ENCODE measurements at places on chromosomes 4 and X.
A peak's percentile ranks its signal among the peaks of the same experiment; 100 is the strongest.

DNA sequence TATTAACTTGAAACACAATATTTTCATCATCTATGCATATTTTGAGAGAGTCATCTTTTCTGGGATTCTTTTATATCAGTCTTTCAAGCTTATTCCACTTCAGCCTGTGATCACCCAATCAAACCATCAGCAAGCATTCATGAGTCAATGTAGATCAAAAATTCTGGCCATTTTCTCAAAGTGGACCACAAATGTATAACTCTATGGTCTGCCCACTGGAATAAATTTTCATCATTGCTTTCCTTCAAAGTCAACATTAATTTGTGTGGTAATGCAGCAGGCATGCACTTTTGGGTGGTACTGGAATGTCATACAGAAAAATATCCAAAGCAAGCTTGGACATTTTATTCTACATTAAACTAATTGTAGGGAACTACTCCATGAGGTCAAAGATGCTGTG is 1013.0 kb downstream of the STIM2 start:
- no peak for DNase-seq

- peak; percentile 7 for DNase-seq
Measured at GRCh38 chrX:70439016-70439415, 5.6 kb upstream of the DLG3 start.

DNA sequence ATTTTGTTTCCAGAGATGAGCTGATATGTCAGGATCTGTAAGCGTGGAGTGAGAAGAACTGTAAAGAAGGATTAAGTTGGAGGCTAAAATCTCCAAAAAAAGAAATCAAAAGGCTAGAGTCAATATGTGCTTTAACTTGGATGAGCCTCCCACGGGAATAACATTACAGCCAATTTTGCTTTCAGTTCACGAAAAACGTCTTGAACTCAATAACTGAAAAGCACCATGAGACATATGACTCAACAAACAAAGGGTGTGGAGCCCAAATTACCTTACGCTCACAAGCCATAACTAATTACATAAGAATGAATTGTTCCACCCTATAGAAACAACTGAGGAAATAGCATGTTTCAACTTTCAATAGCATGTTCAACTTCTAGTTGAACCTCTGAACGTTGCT is 22.3 kb downstream of the TMPRSS11D start:
- no peak for DNase-seq

DNA sequence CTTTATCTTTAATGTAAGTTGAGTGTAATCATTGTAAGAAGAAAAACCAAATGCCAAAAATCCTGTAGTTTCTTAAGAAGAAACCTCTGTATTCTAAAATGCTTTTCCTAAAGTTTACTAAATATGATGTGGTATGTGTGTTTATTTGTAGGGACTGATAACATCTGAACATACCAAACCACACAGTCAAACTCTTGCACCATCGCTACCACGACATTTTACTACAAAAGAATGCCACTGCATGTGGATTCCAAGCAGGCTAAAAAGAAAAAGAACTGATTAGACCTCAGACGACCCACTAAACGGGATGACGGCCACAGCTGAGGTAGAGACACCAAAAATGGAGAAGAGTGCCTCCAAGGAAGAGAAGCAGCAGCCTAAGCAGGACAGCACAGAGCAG is 46.1 kb downstream of the LAS1L start:
- DNase-seq = no peak

- no peak for DNase-seq
Measured at GRCh38 chrX:66815227-66815626, 176.3 kb upstream of the EDA2R start.

DNA sequence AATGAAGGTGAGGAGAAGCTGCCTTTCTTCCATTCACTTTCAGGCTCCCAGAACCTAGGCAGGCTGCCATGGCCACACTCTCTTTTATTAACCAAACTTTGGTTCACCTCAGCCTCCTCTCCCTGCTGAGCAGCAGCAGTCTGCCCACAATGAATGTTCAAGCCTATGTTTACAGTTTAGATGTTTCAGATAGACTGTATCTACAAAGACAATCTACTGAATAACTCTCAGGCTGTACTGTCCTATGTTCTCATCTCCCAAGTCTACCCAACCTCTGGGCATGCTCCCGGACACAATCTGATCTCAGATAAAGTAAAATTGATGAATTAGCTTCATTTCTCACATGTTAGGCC is 59.2 kb upstream of the TMEM164 start:
- no peak for DNase-seq

- no peak for DNase-seq
Measured at GRCh38 chr4:39326468-39326977, 39.6 kb downstream of the RFC1 start.

DNA sequence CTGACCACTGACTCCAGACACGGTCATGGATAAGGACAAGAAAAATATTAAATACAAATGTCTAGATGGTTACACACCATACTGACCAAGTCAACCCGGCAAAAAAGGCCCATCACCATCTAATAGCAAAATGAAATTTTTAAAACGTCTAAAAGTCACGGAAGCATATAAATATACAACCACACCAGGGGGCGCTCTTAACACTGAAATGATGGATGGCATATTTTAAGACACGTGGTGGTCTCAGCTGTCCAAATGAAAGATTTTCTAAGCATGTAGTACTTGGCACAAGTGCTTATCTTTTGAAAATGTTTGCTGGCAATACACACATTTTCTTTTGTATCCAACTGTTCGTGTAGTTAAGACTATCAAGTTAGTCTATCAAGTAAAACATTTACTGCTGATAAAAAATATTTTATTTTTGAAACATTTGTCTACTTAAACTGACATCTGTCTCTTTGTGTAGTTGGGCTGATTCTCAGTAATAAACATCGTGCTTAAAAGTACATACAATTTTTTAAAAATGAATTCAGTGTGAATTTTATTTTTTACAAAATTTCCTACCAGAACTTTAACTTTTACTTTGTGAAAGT is 64.6 kb downstream of the COX7B2 start:
- DNase-seq = peak; percentile 31

GRCh38 chr4:86831262-86832130 is 17.7 kb downstream of the SLC10A6 start:
- DNase-seq = peak; percentile 68

DNA sequence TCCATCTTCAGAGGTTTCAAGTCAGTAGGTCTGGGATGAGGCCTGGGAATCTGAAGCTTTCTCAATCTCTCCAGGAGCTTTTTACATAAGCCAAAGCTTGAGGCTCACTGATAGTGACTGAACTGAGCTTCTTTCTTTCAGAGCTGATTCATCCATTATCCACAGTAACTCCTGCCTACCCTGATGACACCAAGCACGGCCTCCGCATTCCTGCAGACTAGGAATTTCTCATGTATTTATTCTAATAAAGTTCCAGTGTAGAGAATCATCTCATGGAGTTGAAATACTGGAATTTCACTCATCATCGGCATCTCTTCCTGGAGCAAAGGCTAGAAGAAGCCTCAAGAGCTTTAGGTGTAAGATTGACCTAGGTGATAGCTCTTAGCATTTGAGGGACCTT is 12.1 kb upstream of the DCTD start:
- peak; percentile 78 for DNase-seq

GRCh38 chr4:74975848-74976824 is 43.2 kb downstream of the PARM1 start:
- DNase-seq = no peak

GRCh38 chr4:83440148-83440814 is 15.3 kb downstream of the HELQ start:
- DNase-seq = no peak

GRCh38 chr4:110532901-110533589 is 57.1 kb downstream of the ENPEP start:
- DNase-seq = no peak

DNA sequence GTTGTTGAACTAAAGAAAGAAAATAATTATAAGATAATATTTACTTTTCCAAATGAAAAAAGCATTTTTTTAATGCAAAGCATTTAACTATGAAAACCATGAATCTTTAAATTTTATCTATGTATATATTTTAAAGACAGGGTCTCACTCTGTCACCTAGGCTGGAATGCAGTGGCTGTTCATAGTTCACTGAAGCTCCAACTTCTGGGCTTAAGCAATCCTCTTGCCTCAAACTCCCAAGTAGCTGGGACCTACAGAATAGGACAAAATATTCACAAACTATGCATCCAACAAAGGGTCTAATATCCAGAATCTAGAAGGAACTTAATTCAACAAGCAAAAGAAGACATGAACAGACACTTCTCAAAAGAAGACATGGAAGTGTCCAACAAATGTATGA is 55.9 kb upstream of the ALB start:
- DNase-seq = no peak

DNA sequence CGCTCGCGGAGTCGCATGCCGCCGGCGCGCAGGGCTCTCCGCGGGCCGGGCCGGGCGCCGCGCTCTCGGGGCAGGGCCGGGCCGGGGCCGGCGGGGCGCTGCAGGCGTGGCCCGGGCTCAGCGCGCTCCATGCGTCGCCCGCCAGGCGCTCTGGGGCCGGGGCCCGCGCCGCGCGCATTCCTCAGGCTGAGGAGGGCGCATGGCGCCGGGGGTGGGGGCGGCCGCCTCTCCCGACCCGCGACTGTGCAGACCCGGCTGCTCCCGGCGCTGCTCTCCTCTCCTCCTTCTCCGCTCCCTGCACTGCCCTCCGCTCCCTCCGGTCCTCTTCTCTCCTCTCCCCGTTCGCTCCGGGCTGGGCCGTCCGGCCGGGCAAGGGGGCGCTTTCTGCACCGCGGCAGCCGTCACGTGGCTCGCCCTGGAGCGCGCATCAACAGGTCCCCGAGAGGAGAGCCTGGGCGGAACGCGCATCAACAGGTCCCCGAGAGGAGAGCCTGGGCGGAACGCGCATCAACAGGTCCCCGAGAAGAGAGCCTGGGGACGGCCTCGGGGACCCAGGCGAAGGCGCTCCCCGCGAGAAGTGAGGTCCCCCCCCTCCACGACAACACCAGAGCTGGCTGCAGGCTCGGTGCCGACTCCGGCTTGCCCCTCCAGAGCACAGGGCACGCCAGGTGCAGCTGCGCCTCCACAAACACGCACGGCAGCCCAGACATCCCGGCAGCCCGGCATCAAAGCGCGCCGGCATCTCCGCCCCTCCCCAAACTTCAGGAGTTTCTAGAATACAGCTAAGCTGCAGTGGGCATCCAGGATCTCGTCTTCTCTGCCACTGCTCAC is 12.9 kb downstream of the PPP2R3B start:
- DNase-seq = peak; percentile 58

DNA sequence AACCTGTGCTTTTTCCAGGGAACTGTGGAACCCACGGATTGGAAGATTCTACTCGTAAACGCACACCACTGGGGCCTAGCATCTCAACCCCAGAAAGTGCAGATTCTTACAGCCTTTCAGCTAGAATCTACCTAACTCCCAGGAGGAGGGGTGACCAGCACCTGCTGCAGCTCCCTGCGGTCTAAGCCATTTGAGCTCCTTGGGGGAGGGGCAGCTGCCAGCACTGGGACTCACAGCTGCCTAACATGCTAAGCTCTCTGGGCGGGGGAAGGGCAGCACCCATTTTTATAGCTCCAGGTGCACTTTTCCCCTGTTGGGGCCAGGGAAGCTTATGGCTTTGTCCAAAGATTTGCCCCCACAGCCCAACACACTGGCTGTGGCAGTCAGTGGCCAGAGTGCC is 595.7 kb upstream of the EPHA5 start:
- DNase-seq = no peak

GRCh38 chr4:27703771-27704170 is 843.1 kb downstream of the STIM2 start:
- DNase-seq = no peak

- no peak for DNase-seq
Measured at GRCh38 chr4:133084421-133084820, 64.7 kb upstream of the PCDH10 start.

DNA sequence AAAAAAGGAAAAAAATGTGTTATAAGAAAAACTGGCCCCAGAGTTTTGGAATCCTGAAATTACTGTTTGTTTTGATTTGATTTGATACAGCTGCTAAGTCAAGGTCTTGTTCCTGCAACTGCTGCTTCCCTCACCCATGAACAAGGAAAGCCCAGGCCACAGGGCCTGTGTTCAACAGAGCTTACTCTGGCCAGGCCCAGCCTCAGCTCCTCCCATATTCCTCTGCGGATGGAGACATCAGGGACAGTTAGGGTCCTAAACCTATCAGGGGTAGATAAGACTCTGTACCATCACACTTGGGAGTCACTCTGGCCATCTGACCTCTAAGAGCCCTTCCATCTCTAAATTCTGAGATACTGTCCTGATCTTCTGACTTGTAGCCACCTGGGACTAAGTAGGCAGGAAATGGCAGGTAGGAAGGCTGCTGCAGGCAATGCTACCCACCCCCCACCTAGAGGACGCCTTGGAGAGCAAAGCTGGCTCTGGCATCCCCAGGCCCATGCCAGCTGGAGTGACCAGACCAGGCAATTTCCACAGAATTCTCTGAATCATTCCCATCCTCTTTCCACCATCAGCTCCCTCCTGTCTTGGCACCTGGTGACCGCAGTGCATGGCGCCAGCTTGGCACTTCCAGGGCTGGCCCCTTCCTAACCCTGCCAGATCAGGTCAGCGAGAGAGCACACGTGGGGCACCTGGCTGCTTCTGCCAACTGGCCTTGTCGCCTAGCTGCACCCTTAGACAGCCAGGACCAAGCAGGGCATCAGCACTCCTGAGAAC is 58.0 kb upstream of the TMEM33 start:
- no peak for DNase-seq

- DNase-seq = no peak
Measured at GRCh38 chr4:187006189-187006618, 282.5 kb upstream of the FAT1 start.

DNA sequence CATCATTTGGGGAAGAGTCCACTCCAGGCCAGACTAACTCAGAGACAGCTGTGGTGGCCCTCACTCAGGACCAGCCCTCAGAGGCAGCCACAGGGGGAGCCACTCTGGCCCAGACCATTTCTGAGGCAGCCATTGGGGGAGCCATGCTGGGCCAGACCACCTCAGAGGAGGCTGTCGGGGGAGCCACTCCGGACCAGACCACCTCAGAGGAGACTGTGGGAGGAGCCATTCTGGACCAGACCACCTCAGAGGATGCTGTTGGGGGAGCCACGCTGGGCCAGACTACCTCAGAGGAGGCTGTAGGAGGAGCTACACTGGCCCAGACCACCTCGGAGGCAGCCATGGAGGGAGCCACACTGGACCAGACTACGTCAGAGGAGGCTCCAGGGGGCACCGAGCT is 3.3 kb upstream of the ERAS start:
- no peak for DNase-seq

GRCh38 chrX:129686422-129686948 is 31.7 kb upstream of the APLN start:
- no peak for DNase-seq

DNA sequence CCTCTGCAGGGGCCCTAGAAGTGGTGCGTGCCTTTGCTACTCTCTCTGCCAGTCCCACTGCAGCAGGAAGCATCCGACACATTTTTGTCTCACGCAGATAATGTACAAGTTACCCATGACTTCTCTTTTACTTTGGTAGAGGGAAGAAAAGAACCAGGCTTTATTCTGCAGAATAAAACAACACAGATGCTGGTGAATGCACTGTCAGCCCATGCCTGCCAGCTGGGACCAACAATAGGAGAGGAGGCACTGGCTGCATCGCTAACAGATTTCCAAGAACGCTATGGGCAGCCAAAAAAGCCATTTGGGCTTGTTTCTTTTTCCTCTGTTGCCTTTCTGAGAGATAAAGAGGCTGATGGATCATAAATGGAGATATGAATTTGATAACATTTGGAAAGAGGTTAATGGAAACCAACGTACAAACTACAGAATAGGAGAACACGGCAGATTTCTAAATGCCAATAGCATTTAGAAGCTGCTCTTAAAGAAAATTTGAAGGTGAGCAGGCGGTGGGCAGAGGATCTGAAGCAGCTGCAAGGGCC is 47.5 kb upstream of the IGFBP7 start:
- DNase-seq = no peak

- DNase-seq = peak; percentile 3
Measured at GRCh38 chrX:118420462-118420861, 74.6 kb downstream of the WDR44 start.

GRCh38 chrX:45050558-45050957 is 150.1 kb downstream of the DIPK2B start:
- no peak for DNase-seq
